ENCODE measurements at places on chromosomes 16 and 17.
A peak's percentile ranks its signal among the peaks of the same experiment; 100 is the strongest.

- no peak for DNase-seq
Measured at GRCh38 chr16:75377729-75378386, 55.4 kb downstream of the CFDP1 start.

DNA sequence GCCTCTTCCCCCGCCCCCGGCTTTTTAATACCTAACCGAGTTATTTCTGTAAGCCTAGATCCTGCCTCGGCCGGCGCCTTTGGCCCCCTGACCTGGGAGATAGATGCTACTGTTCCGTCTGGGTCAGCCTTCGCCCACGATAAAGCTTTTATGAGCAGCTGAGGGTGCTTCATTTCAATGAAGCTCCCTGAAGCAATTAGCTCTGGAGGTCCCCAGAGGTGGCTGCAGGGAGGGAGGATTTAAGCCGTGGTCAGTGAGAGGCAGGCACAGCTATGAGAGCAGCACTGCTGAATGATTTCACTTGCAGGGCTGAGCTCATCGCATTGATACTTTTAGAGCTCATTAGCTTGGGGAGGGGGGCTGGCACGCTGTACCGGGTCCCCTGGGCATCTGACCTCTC, 89.4 kb downstream of the RPA1 start:
- no peak for DNase-seq

DNA sequence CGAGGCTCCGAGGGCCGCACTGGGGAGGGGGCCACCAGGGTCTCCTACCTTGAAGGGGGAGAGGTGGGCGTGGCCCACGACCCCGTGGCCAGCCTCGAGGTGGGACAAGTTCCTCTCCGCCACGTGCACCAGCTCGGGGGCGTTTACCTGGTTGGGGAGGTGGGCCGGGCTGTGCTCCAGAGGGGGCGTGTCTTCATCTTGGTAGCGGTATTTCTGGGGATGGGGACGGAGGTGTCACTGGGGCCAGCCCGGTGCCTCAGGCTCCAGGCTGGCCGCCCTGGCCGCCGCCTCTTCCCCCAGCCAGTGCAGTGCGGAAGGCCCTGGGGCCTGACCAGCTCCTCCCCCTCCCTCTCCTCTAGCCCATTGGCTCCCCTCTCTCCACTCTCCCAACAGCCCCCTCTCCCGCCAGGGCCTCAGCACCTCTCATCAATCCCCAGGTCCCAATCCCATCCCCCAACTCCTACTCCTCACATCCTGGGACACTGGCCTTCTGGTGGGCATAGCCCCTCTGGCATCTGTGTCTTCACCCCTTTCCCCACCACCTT, 11.5 kb downstream of the DLG4 start:
- no peak for DNase-seq

DNA sequence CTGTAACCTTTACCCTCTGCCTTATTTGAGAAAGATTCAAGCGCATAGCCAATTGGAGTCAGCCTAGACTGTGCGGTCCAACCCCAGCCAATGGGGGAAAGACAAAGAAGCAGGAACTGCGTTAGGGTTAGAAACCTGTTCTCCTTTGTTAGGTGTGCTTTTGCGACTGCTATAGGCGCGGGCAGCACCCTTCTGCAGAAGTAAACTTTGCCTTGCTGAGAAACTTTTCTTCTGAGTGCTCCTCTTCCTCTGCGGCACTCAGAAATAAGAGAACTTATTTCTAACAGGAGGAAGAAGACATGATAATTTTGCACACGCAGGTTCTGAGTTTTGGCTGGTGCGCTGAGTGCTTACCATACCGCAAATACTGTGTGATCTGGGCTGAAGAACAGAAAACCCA, 9.0 kb downstream of the TXNL4B start:
- no peak for DNase-seq

DNA sequence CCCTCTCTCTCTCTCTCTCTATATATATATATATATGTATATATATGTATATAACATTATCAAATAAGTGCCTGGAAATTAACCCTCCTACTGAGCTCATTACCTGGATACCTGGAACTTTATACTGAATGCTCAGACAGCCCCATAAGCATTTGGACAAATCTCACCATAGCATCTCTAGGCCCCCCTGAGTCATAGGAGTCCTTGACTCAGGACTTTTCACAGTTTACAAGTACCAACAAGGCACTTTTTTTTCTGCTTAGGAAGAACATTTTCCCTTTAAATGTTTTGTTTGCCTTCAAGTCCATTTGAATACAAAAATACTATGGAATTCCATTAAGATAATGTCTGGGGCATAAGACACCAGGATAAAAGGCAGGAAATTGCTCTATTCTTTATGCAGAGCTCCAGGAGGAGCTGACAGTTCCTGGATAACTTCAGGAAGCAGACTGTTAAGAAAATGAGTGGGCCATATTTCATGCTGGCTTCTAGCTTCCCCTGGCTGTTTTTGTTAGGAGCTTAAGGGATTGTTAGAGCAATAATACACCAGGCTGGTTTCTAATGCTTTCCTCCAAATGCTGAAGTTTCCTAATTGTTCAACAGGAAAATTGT, 171.7 kb upstream of the ASIC2 start:
- no peak for DNase-seq

GRCh38 chr16:72092832-72093447, 480 bp downstream of the TXNL4B start:
- DNase-seq: no peak

DNA sequence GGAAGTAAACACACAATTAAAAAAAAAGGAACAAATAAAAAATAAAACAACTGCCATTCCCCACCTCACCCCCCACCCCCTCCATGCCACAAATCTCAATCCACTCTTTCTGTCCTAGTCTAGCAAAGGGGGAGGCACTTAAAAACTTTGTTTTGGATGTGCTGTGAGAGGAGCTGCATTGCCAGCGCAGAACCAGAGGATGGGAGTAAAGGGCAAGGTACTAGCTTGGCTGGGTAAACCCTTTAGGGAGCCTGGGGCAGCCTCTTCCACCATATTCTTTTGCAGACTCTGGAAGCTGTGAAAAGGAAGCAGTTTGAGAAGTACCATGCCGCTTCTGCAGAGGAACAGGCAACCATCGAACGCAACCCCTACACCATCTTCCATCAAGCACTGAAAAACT, 1.4 kb downstream of the MRPS7 start:
- no peak for DNase-seq

GRCh38 chr16:85245307-85246172, 133.3 kb upstream of the CIBAR2 start:
- peak; percentile 26 for DNase-seq

- DNase-seq: no peak
Measured at GRCh38 chr16:72646615-72647014, 401.3 kb downstream of the ZFHX3 start.

GRCh38 chr17:71527311-71527710, 593.5 kb upstream of the SOX9 start:
- DNase-seq: no peak

- no peak for DNase-seq
Measured at GRCh38 chr16:57653936-57654335, 14.2 kb upstream of the ADGRG3 start.

GRCh38 chr17:82302568-82302963, 14.8 kb downstream of the CD7 start:
- no peak for DNase-seq

DNA sequence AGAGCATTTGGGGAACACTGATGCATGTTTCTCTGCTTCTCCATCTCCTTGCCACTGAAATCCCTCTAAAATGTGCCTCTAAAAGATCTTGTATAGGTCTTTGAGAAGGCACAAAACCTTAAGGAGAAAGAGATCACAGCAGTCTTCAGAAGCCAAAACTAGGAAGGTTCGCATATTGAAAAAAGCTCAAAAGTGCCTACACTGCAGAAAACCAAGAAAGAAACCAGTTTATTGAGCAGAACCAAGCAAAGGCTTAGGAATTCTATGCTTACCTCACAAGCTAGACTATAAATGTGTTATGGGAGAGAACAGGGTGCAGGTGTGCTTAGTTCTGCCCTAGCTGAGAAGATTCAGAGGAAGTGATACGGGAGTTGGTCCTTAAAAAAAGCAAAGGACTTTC, 16.6 kb downstream of the DGKE start:
- no peak for DNase-seq
